ENCODE measurements at places on chromosomes 3 and 15.

- no peak for DNase-seq
Observed at GRCh38 chr15:83320844-83321243, 36.4 kb upstream of the BNC1 start.

DNA sequence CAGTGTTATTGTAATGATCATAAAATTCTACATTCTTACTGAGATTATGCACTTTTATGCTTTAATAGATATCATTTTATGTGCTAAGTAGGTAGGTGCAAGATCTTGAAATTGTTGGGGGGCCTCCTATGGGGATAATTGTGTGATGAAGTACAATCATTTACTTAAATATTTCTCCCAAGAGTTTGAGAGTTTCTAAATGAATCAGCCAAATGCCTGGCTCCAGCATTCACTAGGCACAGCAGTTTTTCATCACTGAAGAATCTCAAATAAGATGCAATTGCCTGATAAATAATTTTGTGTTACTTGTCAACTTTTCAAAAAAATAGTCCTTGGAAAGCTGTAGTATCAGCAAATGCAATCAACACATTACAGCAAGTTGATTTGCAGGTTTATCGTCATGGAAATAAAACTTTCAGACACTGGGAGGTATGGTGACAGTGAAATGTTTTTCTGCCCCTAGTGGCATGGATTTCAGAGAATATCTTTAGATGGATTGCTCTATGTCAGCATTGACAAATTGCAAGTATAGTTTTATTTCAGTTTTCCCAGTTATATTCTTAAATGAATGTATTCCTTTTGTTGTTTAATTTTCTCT is 167.1 kb downstream of the NEK11 start:
- DNase-seq, result no peak

GRCh38 chr15:26028086-26028740 is 165.1 kb upstream of the ATP10A start:
- DNase-seq, result no peak

- no peak for DNase-seq
Observed at GRCh38 chr3:133663569-133664313, 2.0 kb upstream of the TOPBP1 start.

GRCh38 chr3:13057282-13058040 is 15.8 kb downstream of the IQSEC1 start:
- no peak for DNase-seq

- no peak for DNase-seq
Observed at GRCh38 chr15:68201153-68201878, 3.8 kb downstream of the CALML4 start.

- DNase-seq, result no peak
Observed at GRCh38 chr15:57403017-57403416, 26.7 kb downstream of the CGNL1 start.

- DNase-seq, result no peak
Observed at GRCh38 chr3:21835264-21835663, 84.3 kb upstream of the ZNF385D start.

DNA sequence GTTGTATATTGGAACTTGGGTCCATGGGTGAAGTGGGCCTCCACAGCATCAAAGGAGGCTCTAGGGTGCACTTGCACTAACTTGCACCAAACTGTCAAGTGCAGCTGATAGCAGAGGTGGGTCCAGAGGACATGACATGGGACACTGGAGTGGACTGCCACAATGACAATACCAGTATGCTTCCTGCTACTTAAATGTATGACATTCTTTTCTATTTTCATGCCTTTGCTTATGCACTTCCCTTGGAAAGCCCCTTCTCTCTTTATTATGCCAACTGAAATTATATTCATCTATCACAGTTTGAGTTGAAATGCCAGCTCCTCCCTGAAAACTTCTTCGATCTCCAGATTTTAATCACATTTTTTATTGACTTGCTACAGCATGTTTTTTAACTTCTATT is 101.8 kb downstream of the CFAP20DC start:
- DNase-seq, result no peak

GRCh38 chr3:150079029-150079739 is 108.5 kb upstream of the PFN2 start:
- DNase-seq, result no peak

- no peak for DNase-seq
Observed at GRCh38 chr15:101203607-101204189, 48.1 kb downstream of the CHSY1 start.

DNA sequence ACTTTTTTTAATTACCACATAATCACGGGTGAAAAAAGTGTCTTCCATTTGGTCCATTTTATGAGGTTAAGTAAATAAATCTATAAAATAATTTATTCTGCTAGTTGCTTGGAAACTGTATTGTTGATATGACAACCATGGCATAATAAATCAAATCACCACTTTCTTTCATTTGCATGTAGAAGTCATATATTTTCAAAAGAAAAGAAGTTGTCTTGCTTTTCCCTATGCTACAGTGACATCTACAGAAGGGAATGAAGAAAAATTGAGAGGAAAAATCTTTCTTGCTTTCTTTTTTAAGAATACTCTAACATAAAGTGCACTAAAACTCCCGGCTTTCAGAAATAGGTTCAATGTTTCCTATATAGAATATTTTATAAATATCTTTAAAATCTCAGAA is 228.5 kb downstream of the ZBBX start:
- no peak for DNase-seq

GRCh38 chr3:70360979-70361760 is 48.7 kb upstream of the MDFIC2 start:
- DNase-seq, result no peak

DNA sequence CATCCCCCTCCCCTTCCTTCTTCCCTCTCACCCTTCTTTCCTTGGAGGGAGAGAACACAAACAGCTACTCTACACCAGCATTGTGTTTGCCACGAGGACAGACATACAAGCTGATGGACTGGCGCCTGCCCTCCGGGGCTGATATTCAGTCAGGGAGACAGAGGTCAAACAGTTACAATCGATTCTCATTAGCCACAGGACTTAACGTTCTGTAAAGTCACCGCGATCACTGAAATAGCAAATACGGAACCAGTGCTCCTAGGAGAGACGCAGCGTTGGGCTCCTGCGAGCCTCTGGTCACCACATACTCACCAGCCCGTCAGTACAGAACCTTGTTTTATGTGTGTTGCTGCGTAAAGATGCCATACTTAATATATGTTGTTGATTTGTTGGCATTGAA is 108.8 kb downstream of the LRRK1 start:
- DNase-seq, result no peak

DNA sequence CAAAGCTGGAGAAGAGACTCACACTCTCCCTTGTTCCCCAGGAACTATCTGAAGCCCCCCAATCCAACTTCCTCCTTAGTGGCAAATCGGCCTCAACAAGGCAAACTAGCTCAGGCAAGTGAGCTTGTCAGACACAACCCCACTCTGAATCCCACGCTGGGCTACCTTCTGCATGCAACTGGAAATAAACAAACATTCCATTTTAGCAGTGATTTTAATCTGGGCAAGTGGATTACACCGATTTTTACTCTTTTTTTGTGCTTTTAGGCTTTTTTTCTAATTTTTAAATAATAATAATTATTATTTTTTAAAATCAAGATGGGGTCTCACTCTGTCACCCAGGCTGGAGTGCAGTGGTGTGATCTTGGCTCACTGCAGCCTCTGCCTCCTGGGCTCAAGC is 2.9 kb upstream of the NOX5 start:
- no peak for DNase-seq

DNA sequence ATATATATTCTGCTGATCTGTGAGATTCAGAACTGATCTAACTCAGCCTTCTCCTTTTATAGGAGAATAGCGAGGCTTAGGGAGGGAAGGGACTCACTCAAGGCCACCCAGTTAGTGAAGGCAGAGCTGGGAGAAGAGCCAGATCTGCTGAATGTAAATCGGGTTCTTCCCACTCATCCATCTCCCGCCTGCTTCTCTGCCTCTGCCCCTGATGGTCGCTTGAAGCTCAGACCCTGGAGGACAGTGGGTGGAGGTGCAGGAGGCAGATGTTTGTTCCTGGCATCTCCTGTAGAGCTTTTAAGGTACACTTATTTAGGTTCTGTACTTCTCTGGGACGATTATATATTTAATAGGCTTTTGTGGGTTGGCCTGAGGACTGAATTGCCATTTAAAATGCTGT is 4.3 kb downstream of the PDIA5 start:
- no peak for DNase-seq

DNA sequence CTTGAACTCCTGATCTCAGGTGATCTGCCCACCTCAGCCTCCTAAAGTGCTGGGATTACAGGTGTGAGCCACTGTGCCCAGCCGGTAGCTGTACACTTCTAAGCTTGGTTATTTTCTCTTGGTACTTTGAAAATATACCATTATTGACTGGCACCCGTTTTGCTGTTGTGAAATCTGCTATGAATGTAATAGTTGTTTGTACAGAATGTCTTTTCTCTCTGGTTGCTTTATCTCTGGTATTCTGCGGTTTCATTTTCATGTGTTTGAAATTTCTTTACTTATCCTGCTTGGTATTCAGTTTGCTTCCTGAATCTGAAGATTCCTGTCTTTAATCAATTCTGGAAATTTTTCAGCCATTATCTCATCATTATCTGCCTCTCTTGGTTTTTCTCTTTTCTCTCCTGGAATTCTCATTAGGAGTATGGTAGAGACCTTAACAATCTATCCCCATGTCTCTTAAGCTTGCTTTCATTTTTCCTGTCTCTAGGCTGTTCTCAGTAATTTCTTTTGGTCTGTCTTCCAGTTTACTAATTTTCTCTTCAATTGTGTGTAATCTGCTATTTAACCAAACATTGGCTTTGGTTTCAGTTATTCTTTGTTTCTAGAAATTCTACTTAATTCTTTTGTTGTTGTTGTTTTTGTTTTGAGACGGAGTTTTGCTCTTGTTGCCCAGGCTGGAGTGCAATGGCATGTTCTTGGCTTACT is 2.8 kb upstream of the PAK2 start:
- DNase-seq, result no peak

- no peak for DNase-seq
Observed at GRCh38 chr15:29871401-29871800, 49.1 kb upstream of the TJP1 start.

Data from progenitor cell of endocrine pancreas (in vitro differentiated cells).